ENCODE measurements at places on chromosomes 2 and 18.

- no peak for DNase-seq
These were observed 103.8 kb downstream of the EPHA4 start for GRCh38 chr2:221468317-221468716.

- DNase-seq = no peak
These were observed 4.1 kb downstream of the LDAH start for GRCh38 chr2:20818820-20819219.

GRCh38 chr2:175233135-175233719 is 51.7 kb upstream of the ATP5MC3 start:
- no peak for DNase-seq

- no peak for DNase-seq
These were observed 1.2 kb downstream of the ANKRD23 start for GRCh38 chr2:96842600-96842999.

- no peak for DNase-seq
These were observed 174.2 kb downstream of the TMEM247 start for GRCh38 chr2:46653539-46653938.

- no peak for DNase-seq
These were observed 123.2 kb downstream of the B3GNT2 start for GRCh38 chr2:62319070-62319469.

All from CD4-positive, alpha-beta T cell treated with Interleukin-1 beta for 1 hour (primary cell).